ENCODE measurements at places on chromosomes 6 and 20. TPM values are rescaled to one million over a fixed set of nuclear protein-coding genes. Genes with fewer than 3 reads are reported as not detected.

Gene MEI4
- total RNA-seq: not detected

Gene SRC
- total RNA-seq: 3.5 TPM

DNA sequence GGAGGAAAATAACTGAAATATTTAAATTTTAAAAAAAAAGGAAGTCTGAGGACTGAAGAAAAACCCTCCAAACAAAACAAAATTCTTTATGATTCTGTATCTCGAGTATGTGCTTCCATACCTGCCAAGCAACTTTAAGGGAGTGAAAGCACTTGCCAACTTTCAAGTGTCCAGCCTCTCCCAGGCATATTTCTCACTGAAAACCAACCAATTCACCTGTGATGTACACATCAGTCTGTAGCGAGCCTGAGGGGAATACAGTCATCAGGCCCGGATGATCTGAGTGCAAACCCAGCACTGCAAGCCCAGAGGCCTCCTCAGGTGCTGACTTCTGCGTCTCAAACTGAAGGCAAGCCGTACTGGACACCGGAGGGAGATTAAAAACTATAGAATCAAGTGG, 164.8 kb upstream of the NT5E start:
- no peaks in the 10 kb centered on the region for H3K36me3 ChIP-seq
- no peaks in the 10 kb centered on the region for H3K4me1 ChIP-seq
- no peaks in the 10 kb centered on the region for H3K27me3 ChIP-seq
- no peak overlapping the region for H3K4me3 ChIP-seq
- H3K27ac ChIP-seq: no peak overlapping the region

DNA sequence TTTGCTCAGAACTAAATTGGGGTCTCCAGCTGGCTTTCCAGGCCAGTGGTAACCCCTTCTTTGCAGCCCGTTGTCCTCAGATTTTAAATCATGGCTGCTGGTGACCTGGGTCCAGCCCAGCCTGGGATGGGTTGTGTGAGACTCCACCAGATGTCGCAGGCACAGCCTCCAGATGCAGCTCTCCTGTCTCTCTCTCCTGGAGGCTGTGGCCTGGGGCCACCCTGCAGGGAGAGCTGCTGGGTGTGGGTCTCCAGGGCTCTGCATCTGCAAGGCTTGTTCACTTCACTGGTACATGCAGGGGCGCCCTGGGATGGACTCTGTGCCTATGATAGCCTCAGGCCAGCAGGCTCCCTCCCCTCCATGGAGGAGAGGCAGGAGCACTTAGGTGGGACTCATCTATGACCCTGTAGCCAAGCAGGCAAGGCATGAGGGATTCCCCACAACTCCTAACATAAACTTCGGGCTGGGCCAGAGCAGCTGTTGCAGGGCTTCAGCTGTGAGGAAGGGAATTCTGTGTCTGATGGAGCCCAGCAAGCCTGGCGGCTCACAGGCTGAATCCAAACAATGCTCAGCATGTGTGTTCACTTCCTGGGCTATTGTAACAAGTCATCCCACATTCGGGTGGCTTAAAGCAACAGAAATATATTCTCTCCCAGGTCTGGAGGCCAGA, 94.7 kb upstream of the NXT1 start:
- no peak for DNase-seq
- H3K36me3 ChIP-seq: no peaks in the 10 kb centered on the region
- H3K4me1 ChIP-seq: no peaks in the 10 kb centered on the region
- H3K27me3 ChIP-seq: peaks cover 3% of the 10 kb centered on the region
- no peak overlapping the region for H3K27ac ChIP-seq
- no peak overlapping the region for H3K4me3 ChIP-seq

DNA sequence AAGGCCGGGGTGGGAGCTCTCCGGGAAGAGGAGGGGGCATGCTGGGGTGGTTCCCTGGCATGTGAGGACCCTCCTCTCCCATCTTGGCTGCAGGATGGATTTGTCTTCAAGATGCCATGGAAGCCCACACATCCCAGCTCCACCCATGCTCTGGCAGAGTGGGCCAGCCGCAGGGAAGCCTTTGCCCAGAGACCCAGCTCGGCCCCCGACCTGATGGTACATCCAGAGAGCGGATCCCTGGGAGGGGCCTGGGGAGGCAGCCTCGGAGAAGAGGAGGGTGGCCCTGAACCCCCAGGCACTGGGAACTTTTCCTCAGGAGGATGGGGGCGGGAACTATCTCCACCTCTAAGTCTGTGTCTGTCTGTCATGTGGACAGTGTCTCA, 4.8 kb downstream of the CDC25B start:
- H3K4me3 ChIP-seq: no peak overlapping the region
- no peak overlapping the region for H3K27ac ChIP-seq
- no peaks in the 10 kb centered on the region for H3K27me3 ChIP-seq
- H3K36me3 ChIP-seq: peaks cover 86% of the 10 kb centered on the region
